Endothelial cell of umbilical vein (primary cell): ENCODE measurements at places on chromosomes 2 and 18. TPM values are rescaled to one million over a fixed set of nuclear protein-coding genes. Genes with fewer than 3 reads are reported as not detected.

The DCC gene
- total RNA-seq, result not detected in 2 replicates

The KCNK3 gene
- total RNA-seq, result not detected in 2 replicates

The ANO7 gene
- 2.5 and 2.8 TPM in 2 replicates for total RNA-seq

The TUBA3E gene
- total RNA-seq, result not detected in 2 replicates

The PDE11A gene
- 0.25 and 0.51 TPM in 2 replicates for total RNA-seq

The ARHGAP15 gene
- not detected in 2 replicates for total RNA-seq

The POTEJ gene
- total RNA-seq, result 0.24 TPM in 1 of 2 replicates, not detected in the other

- H3K27ac ChIP-seq, result no peak overlapping the region
- H3K4me3 ChIP-seq, result no peak overlapping the region
- H3K4me1 ChIP-seq, result no peaks in the 10 kb centered on the region
- H3K27me3 ChIP-seq, result no peaks in the 10 kb centered on the region
Observed at GRCh38 chr2:46548521-46549144, 69.3 kb downstream of the TMEM247 start.

DNA sequence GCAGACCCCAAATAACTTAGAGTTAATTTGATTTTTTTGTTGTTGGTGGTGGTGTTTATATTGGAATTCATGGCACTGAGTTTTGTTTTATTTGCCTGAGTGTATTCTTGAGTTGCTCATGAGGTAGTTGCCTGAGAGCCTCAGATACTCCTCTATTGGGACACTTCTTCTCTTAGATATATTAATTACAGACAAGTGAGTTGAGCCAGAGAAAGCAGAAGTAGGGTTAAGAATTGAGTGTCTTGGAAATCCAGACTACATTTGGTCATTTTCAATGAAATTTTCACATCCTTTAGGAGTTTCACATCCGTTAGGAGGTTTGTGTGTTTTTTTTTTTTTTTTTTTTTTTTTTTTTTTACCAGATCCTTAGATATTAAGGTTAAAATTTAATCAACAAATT is 29.0 kb downstream of the FMNL2 start:
- DNase-seq, result no peak
- no peaks in the 10 kb centered on the region for H3K4me1 ChIP-seq
- H3K4me3 ChIP-seq, result no peak overlapping the region
- no peaks in the 10 kb centered on the region for H3K36me3 ChIP-seq
- H3K27ac ChIP-seq, result no peak overlapping the region

GRCh38 chr18:75828379-75828778 is 400.9 kb upstream of the SMIM21 start:
- no peaks in the 10 kb centered on the region for H3K27me3 ChIP-seq
- no peak overlapping the region for H3K4me3 ChIP-seq

DNA sequence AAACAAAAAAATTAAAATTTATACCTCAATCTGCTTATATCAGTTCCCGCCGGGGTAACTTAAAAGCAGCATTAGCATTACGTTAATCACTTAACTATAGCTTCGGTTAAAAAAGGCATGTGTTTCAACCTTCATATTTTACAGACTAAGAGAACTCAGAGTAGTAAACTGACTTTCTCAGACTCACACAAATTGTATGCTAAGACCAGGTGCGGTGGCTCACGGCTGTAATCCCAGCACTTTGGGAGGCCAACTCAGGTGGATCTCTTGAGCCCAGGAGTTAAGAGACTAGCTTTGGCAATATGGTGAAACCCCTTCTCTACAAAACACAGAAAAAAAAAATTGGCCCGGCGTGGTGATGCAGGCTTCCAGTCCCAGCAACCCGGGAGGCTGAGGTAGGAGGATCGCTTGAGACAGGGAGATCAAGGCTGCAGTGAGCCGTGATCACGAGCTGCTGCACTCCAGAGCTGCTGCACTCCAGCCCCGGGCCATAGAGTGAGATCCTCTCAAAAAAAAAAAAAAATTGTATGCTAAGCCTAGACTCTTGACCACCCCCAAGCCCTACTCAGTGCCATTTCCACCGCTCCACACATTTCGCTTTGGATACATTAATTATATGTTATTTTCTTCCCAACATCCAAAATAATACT is 2.4 kb downstream of the HNRNPLL start:
- H3K4me3 ChIP-seq, result peak overlapping the region; percentile 99
- peaks cover 23% of the 10 kb centered on the region for H3K4me1 ChIP-seq
- H3K27me3 ChIP-seq, result no peaks in the 10 kb centered on the region
- H3K36me3 ChIP-seq, result no peaks in the 10 kb centered on the region

DNA sequence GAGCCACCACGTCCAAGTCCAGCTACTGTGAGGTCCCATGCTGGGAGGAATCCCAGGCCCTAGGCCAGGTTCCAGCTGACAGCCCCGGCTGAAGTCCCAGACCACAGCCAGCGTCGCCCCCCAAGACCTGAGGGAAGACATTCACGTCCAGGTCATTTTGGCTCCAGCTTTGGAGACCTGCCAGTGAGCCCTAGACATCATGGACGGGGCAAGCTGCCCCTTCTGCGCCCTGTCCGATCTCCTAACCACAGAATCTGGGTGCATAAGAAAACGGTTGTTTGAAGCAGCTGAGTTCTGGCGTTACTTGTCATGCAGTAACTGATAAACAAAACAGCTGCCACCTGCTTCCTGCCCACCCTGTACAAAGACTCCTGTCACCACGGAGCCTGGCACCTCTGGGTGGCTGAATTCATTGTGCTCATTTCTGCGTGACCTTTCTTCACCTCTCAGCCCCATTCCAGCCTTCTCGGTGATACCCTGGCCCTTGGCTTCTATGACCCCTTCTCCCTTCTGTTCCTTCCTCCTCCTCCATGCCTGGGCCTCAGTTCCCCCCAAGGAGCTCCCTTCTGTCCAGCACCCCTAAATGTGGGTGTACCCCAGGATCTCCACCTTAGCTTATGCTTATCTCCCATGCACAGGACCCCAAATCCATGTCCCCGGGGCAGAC is 72.6 kb upstream of the SMAD7 start:
- no peaks in the 10 kb centered on the region for H3K4me1 ChIP-seq
- no peaks in the 10 kb centered on the region for H3K27me3 ChIP-seq
- H3K4me3 ChIP-seq, result no peak overlapping the region
- H3K27ac ChIP-seq, result no peak overlapping the region

GRCh38 chr2:627340-627709 is 49.9 kb downstream of the TMEM18 start:
- H3K4me1 ChIP-seq, result no peaks in the 10 kb centered on the region
- no peak overlapping the region for H3K27ac ChIP-seq
- no peaks in the 10 kb centered on the region for H3K27me3 ChIP-seq
- no peak overlapping the region for H3K4me3 ChIP-seq
- no peaks in the 10 kb centered on the region for H3K36me3 ChIP-seq
- no peak for DNase-seq

GRCh38 chr2:173750353-173750801 is 214.8 kb downstream of the SP3 start:
- H3K27ac ChIP-seq, result no peak overlapping the region
- DNase-seq, result peak; percentile 30
- H3K27me3 ChIP-seq, result peaks cover 4% of the 10 kb centered on the region
- H3K36me3 ChIP-seq, result no peaks in the 10 kb centered on the region
- H3K4me3 ChIP-seq, result no peak overlapping the region
- H3K4me1 ChIP-seq, result no peaks in the 10 kb centered on the region

- peaks cover 5% of the 10 kb centered on the region for H3K27me3 ChIP-seq
- no peak overlapping the region for H3K4me3 ChIP-seq
- no peaks in the 10 kb centered on the region for H3K36me3 ChIP-seq
- no peak for DNase-seq
- H3K4me1 ChIP-seq, result no peaks in the 10 kb centered on the region
Observed at GRCh38 chr2:38496927-38497669, 105.6 kb downstream of the HNRNPLL start.

- H3K4me1 ChIP-seq, result no peaks in the 10 kb centered on the region
- H3K27me3 ChIP-seq, result no peaks in the 10 kb centered on the region
- no peak overlapping the region for H3K27ac ChIP-seq
- no peaks in the 10 kb centered on the region for H3K36me3 ChIP-seq
- DNase-seq, result no peak
- no peak overlapping the region for H3K4me3 ChIP-seq
Observed at GRCh38 chr18:13471198-13471845, 252.8 kb downstream of the LDLRAD4 start.

DNA sequence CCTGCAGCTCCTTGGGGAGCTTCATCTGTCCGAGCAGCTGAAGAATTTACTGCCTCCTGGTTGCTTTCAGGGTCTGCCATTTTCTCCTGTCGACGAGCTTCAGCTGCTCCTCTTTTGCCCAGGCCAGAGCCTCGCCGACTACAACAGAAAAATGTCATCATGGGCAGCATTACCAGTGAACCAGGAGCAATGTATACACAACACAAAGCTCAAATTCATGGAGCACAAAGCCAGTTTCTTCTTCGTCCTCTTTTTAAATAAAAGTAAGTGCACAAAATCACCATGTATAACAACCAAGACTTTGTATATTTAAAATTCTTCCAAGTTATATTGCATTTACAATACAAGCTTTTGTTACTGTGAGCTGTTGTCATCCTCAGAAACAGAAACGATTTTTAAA is 85.0 kb downstream of the TRIP12 start:
- H3K27me3 ChIP-seq, result no peaks in the 10 kb centered on the region
- H3K4me1 ChIP-seq, result peaks cover 12% of the 10 kb centered on the region
- H3K36me3 ChIP-seq, result peaks cover 2% of the 10 kb centered on the region
- no peak for DNase-seq
- no peak overlapping the region for H3K27ac ChIP-seq

GRCh38 chr2:608297-608696 is 68.9 kb downstream of the TMEM18 start:
- DNase-seq, result no peak
- no peaks in the 10 kb centered on the region for H3K36me3 ChIP-seq
- no peak overlapping the region for H3K4me3 ChIP-seq
- no peaks in the 10 kb centered on the region for H3K27me3 ChIP-seq
- no peaks in the 10 kb centered on the region for H3K4me1 ChIP-seq

DNA sequence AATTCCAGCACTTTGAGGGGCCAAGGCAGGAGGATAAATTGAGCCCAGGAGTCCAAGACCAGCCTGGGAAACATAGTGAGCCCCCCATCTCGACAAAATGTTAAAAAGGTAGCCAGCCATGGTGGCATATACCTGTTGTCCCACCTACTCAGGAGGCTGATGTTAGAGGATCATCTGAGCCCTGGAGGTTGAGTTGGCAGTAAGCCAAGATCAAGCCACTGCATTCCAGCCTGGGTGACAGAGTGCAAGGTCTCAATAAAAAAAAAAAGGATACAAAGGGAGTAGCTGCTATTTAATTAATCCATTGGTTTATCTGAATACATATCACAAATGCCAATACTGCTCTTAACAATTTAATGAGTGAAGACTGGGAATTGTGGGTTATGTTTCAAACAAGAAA is 327.8 kb downstream of the CPS1 start:
- no peaks in the 10 kb centered on the region for H3K27me3 ChIP-seq
- H3K36me3 ChIP-seq, result no peaks in the 10 kb centered on the region
- no peaks in the 10 kb centered on the region for H3K4me1 ChIP-seq
- H3K4me3 ChIP-seq, result no peak overlapping the region
- no peak overlapping the region for H3K27ac ChIP-seq
- DNase-seq, result no peak

DNA sequence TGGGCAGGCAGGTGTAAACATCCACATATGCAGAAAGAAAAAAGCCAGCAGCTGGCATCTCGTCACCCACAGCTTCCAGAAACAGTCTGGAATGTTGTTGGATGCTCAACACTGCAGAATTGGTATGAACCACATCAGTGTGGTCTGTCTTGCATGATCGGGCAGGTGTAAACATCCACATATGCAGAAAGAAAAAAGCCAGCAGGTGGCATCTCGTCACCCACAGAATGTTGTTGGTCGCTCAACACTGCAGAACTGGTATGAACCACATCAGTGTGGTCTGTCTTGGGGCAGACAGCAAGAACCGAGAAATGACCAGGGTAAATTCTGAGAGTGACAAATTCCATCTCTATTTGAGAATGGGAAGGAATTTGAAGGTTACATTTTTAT is 39.6 kb downstream of the DOCK10 start:
- no peaks in the 10 kb centered on the region for H3K27me3 ChIP-seq
- H3K36me3 ChIP-seq, result no peaks in the 10 kb centered on the region
- no peak overlapping the region for H3K4me3 ChIP-seq
- no peak overlapping the region for H3K27ac ChIP-seq
- DNase-seq, result no peak

DNA sequence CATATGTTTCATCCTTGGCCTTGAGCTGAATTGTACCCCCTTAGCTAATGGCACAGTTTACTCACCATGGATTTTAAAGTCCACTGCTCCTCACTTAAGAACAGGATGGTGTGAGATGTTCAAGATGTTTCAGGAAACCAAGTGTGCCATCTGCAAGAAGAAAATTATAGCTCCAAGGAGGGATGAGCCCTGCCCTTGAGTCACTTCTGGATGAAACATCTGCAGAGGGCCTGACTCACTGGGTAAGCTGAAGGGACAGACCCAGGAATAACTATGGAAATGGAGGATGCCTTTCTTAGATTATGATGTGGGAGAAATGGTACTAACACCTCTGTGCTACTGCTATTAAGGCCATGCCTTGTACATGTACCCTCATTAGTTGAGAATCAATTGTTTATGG is 6.4 kb downstream of the MARS2 start:
- H3K4me1 ChIP-seq, result peaks cover 13% of the 10 kb centered on the region
- no peak overlapping the region for H3K4me3 ChIP-seq
- H3K27me3 ChIP-seq, result no peaks in the 10 kb centered on the region
- no peak overlapping the region for H3K27ac ChIP-seq

DNA sequence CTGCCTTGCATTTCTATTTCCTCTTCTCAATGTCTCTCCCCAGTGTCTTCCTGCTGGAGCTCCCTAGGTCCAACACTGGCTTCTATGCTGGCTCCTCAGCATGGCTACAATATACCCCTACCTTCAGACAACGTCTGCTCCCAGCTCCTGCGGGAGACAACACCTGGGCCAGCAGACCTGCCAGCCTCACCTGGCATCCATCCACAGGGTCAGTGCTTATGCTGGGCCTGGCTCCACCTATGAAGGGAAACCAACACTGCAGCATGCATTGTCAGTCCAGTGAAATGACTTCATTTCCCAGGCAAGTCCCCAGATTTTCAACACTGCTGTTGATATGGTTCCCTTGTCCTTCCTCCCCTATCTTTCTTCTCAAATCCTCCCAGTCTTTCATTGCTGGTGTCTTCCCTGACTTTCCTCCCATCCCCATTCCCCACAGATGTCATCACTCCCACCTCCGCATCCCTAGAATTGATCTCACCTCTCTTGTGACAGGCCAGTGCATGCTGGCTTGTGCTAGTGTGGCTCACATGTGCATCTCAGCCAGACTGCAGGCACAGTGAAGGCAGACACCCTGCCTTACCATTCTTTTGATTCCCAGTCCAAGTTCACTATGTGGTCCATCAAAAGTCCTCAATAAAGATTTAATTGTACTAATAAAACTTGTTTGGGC is 98.0 kb downstream of the MYO5B start:
- no peak for DNase-seq
- no peaks in the 10 kb centered on the region for H3K27me3 ChIP-seq
- H3K27ac ChIP-seq, result no peak overlapping the region
- no peaks in the 10 kb centered on the region for H3K36me3 ChIP-seq
- H3K4me3 ChIP-seq, result no peak overlapping the region
- H3K4me1 ChIP-seq, result no peaks in the 10 kb centered on the region

GRCh38 chr2:41966431-41966893 is 81.4 kb upstream of the PKDCC start:
- peaks cover 24% of the 10 kb centered on the region for H3K4me1 ChIP-seq
- H3K36me3 ChIP-seq, result no peaks in the 10 kb centered on the region
- no peaks in the 10 kb centered on the region for H3K27me3 ChIP-seq
- H3K27ac ChIP-seq, result peak overlapping the region; percentile 60
